ENCODE measurements at places on chromosomes 12 and 14. TPM values are rescaled to one million over a fixed set of nuclear protein-coding genes. Genes with fewer than 3 reads are reported as not detected.

Gene HCAR2
- 2.2 TPM for total RNA-seq

DNA sequence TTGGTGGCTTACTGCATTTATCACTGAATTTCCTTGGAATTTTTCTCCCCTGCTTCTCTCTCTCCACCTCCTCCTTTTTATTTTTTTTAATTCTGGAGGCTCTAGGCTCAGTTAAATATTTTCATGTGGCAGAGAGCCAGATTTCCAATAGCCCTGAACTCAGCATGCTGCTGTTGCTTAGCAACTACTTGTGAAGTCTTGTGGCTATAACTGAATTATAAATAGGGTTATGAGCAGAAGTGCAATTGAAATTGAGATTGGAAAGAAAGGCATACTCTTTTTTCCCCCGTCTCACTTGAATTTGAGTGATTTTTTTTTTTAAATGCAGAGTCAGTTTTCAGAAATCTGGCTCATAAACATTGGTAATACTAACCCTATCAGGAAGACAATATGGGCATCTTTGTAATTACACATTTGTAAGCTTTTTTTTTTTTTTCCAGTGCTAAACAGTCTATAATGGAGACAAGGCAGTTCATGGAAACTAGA lies 38.3 kb downstream of the ATF7IP start:
- DNase-seq: no peak

- no peak for DNase-seq
These were observed 66.3 kb downstream of the VRK1 start for GRCh38 chr14:96863327-96863985.

GRCh38 chr12:1523046-1523445 lies 71.3 kb downstream of the FBXL14 start:
- DNase-seq: no peak

DNA sequence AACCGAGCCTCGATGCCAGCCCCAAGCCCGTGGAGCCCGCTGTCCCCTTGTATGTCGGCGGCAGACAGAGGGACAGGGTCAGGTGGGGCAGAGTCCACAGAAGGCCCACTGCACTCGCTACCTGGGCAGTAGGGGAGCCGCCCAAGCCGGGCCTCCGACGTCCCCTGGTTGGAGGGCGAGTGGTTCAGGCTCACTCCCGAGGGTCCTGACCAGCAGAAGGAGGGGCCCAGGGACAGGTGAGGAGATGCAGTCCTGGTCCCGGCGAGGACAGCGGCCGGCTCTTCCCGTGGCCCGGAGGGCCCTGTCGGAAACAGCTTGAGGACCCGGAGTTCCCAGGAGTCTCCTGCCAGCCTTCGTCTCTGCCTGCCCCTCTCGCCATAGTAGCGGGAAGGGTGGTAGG lies 216.7 kb upstream of the SFSWAP start:
- DNase-seq: no peak

Gene ZC3H14
- total RNA-seq: 70.2 TPM

DNA sequence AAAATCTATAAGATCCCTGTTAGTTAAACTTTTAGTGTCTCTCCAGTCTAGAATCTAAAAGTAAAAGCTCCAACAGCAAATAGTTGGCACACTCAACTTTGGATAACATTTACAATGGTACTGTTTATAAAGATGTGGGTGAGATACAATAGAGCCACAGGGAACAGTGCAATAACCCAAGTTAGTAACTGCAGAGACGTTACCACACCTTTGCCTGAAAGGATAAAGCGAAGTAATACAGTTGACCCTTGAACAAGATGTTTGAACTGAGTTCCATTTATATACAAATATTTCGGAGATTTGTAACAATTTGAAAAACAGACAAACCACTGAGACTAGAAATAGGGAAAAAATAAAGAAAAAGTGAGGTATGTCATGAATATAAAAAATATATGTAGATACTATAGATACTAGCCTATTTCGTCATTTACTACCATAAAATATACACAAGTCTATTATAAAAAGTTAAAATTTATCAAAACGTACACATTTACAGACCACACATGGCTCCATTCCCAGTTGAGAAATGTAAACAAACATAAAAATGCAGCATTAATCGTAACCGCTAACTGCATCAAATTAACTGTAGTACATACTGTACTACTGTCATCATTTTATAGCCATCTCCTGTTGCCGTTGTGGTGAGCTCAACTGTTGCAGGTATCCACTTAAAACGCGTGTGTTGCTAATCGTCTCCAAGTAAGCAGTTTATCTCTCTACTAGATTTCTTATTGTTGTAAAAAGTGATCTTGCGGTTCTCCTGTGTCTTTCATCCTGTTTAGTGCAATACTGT lies 56.5 kb upstream of the HIF1A start:
- DNase-seq: no peak

DNA sequence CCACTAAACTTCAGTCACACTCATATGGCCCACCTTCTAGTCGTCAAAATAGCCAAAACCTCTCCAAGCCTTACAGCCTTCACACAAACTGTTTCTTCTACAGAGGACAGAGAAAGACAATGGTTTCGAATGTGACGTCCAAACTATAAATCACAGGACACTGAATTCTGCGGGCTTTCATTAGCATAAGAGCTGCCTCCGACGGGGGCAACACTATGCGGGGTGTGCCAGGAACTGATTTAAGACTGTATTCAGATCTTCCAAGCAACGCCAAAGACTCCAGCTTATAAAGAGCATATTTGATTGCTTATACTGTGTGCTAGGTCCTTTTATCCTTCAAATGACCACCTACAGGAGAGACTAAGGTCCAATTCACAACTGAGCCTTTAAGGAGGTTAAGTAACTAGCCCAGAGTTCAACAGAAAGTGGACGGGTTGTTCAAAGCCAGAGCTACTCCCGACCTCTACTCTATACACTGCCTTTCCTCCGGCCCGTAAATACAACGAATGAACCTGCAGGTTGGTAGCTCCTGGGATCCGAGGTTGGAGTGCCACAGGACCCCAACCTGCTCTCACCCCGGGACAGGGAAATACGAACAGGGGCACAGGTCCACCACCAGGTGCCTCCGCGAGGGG lies 575 bp downstream of the L2HGDH start:
- no peak for DNase-seq

GRCh38 chr12:131114271-131114670 lies 160.6 kb downstream of the ADGRD1 start:
- no peak for DNase-seq

Gene CLEC1B
- total RNA-seq: not detected

GRCh38 chr14:63393012-63393411 lies 74.3 kb upstream of the GPHB5 start:
- no peak for DNase-seq

DNA sequence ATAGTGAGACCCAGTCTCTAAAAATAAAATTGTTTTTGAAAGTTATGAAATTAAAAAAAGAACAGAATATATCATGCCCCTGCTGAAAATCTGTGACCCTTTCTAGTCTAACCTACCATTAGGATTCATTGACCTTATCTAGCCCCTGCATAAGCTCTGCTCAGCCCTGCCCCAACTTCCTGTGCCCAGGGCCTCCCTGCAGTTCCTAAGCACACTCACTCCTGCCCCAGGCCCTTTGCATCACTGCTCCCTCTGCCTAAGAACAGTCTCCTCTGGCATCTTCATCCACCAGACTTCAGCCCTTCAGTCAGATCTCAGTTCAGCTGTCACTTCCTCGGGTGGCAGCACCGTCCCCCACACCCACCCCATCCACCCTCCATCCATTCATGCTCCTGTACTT lies 55.4 kb downstream of the SCARB1 start:
- DNase-seq: no peak

Gene P2RX2
- not detected for total RNA-seq

DNA sequence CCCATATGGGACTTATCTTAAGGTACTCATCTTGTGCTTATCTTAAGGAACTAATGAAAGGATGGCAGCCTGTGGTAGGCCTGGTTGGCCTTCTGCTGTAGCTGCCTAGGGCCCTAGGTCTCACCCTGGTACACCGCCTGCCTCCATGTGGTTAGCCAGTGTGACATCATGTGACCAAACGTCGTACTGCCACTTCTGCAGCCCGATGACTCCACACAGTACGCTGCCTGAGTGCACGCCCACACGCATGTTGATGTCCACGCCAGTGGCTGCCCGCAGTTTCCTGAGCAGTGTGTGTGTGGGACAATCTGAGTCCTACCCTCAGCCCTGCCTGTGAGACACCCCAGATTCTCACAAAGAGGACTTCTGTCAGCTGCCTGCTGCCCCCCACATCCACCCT lies 5.1 kb downstream of the ADCY4 start:
- no peak for DNase-seq

DNA sequence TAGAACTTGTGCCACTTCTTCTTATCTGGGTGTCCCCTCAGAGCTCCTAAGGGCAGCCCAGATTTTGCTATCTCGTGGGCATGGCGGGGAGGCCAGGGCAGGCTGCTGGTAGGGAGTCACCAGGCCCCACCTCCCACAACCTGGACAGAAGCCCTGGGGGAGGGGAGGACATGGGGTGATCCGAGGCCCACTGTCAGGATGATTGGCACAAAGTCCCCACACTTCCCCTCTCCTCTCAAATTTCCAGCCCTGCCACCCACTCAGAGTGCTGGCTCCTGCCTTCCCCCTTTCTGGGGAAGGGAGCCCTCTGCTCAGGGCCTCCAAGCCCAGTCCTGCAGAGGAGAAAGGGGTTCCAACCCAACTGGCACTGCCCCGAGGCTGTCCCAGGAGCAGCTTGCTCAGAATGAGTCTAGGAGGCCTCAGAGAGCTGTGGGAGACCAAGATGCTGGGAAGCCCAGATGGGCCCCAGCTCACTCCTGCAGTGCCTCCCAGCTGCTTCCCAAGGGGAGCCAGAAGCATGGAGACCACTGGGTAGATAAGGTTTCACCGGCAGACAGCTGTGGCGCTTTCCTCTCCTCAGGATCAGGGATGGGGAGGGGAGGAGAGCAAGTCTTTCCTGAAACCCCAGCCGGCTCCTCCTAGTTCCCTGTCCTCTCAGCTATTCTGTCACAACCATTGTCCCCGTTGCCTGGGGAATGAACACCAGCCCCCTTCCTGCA lies 82.8 kb downstream of the B4GALNT3 start:
- no peak for DNase-seq

Gene TAS2R30
- 0.58 TPM for total RNA-seq

DNA sequence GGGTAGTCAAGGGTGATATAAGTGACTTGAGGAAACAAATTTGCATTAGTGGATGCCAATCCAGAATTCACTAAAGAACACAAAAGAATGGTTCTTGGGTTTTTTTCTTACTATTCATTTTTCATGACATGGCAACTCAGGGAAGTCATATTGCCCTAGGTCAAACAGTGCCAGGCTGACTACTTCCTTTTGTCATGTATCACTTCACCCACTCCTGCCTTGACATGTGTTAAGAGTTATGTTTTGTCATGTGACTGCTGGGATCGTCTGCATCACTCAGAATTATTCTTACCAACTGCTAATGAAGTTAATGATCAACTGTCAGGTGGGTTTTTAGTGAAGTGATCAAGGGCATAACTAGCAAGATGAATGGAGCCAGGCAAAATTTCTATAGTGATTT lies 74.2 kb downstream of the PRORP start:
- DNase-seq: peak; percentile 46

Gene RHNO1
- total RNA-seq: 33.4 TPM

- no peak for DNase-seq
These were observed 3.0 kb downstream of the E2F7 start for GRCh38 chr12:77062396-77062795.

Gene CISTR
- not detected for total RNA-seq

DNA sequence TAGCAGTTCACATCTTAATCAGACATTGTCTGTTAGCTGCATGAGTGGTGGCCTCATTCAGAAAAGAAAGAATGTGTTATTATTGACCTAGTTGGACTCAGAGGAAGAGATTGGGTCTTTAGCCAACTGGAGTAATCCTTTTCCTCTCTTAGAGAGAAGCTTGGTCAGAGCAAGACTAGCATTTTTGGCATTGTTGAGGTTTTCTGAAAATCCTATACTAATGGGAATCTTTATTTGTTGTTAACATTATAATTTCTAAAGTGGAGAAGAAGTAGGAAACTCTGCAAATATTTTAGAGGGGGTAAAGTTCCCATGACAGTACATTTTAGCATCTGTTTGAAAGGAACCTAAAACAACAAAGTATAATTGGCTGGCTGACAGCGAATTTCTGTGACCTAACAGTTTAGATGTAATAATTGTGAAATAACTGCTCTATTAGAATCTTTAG lies 9.7 kb downstream of the TOX4 start:
- no peak for DNase-seq

- no peak for DNase-seq
These were observed 24.7 kb downstream of the TMEM63C start for GRCh38 chr14:77206261-77206824.

Gene TCL1A
- not detected for total RNA-seq

- DNase-seq: peak; percentile 46
These were observed 2.8 kb upstream of the PIWIL1 start for GRCh38 chr12:130334937-130335336.

GRCh38 chr14:74596741-74597450 lies 15.1 kb downstream of the LTBP2 start:
- DNase-seq: no peak

- DNase-seq: no peak
These were observed 53.3 kb downstream of the BMAL2 start for GRCh38 chr12:27385766-27386564.

Gene LMNTD1
- total RNA-seq: not detected

Gene RGS6
- not detected for total RNA-seq

- no peak for DNase-seq
These were observed 19.3 kb downstream of the CCDC62 start for GRCh38 chr12:122793685-122794106.

DNA sequence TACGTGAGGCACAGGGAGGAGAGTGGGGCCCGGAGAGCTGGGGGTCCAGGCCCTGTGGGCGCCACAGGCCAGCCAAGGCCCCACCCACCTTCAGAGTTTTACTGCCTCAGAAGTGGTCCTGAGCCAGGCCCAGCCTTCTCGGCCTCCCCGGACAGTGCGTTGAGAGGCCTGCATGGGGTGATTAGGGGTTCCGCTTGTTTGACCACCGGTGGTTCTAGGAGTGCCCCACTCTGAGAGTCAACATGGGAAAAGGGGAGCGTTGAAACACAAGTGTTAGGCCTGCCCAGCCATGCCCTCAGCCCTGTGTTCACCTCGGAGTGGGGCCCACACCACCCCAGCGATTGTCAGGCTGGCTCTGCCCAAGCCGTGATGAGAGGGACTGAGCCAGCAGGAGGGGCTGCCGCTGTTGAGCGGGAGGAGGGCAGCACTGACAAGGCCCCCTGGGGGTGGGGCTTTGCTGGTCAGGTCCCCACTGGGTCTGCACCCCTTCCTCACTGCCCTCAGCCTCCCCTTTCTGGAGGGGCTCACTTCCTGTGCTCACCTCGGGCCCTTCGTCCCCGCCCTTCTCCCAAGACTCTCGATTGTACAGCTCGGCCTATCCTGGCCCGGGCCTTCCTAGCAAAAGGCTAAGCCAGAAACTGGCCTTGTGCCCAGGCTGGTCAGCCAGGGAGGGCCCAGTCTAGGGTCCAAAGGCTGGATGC lies 4.8 kb downstream of the CKB start:
- no peak for DNase-seq

Gene CLEC12A
- not detected for total RNA-seq

Gene ARL1
- 54.6 TPM for total RNA-seq

Gene AMN
- 0.44 TPM for total RNA-seq

Gene OTOGL
- total RNA-seq: not detected

GRCh38 chr12:88698471-88698870 lies 118.2 kb upstream of the KITLG start:
- DNase-seq: no peak

GRCh38 chr12:107405436-107405835 lies 280.2 kb upstream of the PWP1 start:
- DNase-seq: no peak

All from foreskin keratinocyte (primary cell).